ENCODE measurements at places on chromosomes 5 and 9.

DNA sequence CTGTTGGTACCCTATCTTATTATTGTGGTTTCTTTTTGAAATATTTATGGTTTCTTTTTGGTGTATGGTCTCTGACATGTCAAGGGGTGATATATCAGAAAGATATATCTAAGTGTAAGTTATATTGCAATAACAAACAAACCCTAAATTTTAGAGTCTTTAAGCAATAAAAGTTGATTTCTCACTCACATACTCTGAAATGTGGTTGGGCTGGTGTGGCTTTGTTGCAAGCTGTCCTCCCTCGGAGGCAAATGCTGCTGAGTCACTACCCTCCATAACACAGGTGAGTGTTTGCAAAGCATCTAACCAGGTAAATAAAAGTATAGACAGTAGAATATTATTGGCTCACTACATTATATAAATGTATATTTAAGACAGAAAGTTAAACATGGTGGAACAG lies 253.2 kb downstream of the CDH18 start:
- DNase-seq = no peak

GRCh38 chr5:119131530-119132304 lies 60.8 kb downstream of the DMXL1 start:
- no peak for DNase-seq

- DNase-seq = no peak
These were observed 22.5 kb upstream of the DMRT1 start for GRCh38 chr9:818958-819357.

DNA sequence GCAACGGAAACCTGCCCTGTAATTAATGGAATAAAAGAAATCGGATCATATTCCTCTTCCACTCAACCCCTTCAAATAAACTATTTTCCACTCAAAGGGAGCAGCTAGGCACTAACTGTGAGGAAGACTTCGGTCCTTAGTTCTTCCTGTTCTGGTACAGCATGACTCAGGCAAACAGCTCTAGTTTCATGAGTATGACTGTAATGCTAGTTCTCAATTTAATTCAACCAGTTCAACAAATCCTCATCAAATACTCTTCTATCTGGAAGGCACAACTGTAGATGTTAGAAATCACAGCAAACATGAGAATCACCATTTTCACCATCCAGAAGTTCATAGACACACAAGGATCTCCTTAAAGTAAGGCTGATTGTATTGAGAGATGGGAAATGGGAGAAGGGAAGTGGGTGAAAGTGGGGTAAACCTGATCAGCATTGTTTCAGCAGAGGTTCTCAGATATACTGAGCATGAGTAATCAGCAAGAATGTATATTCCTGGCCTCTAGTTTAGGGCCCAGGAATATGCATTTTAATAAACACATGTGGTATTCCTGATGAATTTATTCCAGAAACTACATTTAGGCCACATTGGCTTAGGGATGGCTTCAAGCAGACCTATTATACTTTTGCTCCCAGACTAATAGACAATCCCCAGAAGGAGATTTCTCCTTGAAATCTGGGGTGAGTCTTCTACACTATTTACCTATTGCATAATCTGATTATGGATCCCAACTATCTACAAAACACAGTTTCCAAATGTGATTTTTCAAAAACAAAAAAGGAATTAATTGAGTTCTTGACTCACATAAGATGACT lies 141.1 kb upstream of the SLC12A2 start:
- no peak for DNase-seq

DNA sequence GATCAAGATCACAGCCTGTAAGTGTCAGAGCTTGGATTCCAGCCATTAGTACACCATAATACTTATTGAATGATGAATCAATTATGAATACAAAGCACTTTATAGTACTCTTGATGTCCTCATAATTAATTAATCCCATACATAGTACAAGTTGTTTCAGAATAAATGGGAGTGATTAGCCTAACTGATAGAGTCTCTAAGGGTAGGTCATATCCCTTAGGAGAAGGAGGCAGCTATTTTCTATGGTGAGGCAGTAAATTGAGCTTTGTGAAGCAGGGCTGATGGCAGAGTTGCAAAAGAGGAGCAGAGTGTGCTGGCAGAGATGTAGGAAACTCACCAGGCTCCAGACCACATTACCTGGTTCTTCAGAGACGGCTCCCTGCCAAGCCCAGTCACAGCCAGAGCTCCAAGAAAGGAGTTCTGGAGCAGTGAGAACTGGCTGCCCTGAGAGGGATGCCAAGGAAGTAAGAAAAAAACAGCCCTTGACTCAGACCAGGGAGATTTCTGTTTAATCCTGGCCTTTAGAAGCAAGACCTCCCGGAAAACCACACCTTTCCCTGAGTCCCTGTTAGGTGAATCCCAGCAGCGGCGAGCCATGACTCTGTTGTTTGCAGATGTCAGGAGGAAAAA lies 112.9 kb downstream of the SH3TC2 start:
- DNase-seq = peak; percentile 59

- DNase-seq = no peak
These were observed 257.5 kb downstream of the DMAC1 start for GRCh38 chr9:7542126-7542525.

DNA sequence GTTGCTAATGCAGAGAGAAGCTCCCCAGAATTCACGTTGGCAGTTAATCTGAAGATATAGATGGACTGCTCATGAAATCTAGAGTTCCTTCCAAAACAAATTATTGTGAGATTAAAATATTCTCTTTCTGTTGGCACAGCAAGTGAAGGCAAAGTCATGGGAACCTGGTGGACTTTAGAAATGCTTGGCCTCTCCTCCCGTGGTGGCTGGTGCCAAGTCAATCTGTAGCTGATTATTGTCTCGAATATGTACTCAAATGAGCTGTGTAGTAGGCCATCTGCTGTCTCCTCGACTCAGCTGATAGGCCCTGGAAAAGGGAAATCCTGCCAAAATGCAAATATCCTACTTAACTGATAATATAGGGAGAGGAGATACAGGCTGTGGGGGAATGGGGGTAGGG lies 69.3 kb downstream of the DAPK1 start:
- DNase-seq = no peak

DNA sequence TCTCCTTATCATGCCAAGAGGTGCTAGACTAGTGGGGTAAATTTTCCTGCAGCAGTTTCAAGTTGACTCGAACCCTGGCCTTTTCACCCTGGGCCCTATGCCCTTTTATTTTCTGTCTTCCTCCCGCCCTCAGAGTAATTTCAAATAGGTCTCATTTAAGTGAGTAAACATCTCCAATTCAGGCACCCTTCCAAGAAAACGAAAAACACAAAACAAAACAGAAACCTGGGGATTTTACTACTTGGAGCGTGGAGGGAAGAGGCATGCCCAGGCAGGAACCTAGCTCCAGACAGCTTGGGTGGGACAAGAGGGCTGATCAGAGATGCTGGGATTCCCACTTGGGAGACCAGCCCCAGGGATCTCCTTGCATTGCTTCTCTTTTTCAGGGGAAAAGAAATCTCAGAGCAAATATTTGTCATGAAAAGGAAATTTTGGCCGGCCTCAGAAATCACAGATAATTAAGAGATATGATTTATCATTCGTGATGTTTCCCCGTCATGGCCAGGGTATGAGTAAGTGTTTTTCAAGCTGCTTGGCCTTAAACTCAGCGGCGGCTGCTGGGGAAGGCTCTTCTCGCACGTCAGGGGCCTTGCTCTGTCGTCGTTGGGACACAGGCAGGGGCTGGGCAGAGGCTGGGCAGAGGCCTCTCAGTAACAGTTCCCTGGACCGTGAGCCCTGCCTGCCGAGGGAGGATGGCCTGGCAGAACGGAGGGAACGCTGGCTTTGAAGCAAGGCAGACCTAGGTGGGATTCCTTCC lies 248.6 kb upstream of the KLF4 start:
- DNase-seq = no peak

DNA sequence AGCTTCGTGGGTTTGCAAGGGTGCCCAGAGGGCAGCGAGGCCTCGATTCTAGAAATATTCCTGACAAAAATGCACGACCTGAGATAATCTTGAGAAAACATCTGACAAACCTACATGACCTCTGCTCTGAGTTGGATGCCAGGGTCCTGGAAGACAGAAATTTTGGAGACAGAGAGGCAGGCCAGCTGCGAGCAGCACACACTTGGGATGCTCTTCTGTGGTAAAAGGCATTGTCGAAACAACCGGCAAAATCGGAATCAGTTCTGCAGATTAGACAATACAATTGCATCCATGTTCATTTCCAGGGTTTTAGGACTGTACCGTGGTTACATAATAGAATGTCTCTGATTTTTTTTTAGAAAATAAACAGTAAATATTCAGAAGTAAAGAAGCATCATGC lies 74.2 kb downstream of the GADD45G start:
- no peak for DNase-seq

GRCh38 chr5:33816791-33817190 lies 75.0 kb downstream of the ADAMTS12 start:
- no peak for DNase-seq

DNA sequence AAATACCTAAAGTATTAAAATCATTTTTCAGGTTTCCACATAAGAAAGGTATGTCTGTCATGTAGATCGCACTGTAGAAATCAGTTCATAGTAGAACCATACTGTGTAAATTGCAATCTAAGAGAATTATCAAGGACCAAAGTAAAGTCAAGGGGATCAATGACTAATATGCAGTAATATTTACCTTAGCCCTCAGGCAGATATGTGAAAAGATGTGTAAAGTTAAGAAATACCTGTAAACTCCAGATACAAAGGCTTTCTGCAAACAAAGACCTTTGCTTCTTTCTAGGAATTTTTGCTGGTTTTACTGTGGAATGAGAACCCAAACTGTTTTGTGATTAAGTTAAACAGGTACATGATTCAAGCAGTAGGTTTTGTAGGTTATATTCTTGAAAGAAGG lies 11.6 kb downstream of the POLK start:
- no peak for DNase-seq

GRCh38 chr5:143302341-143303045 lies 101.0 kb downstream of the NR3C1 start:
- no peak for DNase-seq

DNA sequence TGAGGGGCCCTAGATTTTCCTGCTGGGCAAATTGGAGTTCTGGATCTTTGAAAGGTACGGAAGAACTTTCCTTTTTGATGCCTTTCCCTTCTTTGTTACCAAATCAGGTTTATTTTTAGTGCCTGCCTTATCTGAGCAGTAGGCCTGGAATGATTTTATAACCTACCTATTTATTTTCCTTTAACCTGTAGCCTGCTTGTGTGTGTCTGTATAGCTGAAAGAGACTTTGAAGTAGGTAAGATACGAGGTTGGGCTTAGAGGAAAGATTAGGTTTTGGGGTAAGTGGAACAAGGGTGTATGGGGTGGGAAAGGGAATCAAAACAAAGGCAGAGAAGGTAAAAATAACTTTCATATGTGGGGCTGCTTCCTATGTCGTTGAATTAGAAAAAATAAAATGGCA lies 211.2 kb downstream of the CD180 start:
- DNase-seq = no peak

DNA sequence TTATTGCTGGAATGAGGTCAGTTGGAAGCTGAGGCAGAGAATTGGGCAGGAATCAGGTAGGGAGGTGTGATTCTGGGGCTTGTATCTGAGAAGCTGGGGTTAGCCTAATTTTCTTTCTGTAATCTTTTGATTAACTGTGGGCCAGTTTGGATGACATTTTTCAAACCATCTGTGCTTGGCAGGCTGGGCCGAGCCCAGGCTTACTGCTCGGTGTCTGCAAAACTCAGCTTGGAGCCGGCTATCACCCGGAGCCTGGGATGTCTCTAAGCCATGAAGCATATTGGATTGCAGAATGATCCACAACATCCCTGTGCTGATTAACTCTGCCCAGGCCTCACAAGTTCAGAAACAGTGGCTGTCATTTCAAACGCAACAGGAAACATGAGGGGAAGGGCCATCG lies 26.5 kb downstream of the KCNMB1 start:
- no peak for DNase-seq

DNA sequence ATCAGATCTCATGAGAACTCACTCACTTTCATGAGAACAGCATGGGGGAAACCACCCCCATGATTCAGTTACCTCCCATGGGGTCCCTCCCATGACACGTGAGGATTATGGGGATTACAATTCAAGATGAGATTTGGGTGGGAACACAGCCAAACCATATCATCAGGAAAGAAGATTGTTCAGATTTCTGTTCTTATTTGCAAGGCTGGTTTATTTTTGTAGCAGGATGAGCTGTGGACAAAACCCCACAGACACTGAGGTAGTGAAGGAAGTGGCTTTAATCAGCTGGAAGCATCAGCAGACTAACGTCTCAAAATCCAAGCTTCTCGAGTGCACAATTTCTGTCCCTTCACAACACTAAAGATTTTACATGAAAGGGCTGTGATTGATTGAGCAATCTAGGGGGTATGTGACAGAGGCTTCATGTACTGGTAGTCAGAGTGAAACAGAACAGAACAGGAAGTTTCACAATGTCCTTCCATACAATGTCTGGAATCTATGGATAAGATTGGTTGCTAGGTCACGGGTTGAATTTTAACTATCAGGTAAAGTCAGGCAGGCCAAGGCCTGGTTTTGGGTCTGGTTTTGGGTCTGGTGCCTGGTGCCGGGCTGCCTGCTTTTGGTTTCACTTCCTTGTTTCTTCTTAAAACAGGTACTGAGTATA lies 91.3 kb upstream of the ZNF366 start:
- no peak for DNase-seq

DNA sequence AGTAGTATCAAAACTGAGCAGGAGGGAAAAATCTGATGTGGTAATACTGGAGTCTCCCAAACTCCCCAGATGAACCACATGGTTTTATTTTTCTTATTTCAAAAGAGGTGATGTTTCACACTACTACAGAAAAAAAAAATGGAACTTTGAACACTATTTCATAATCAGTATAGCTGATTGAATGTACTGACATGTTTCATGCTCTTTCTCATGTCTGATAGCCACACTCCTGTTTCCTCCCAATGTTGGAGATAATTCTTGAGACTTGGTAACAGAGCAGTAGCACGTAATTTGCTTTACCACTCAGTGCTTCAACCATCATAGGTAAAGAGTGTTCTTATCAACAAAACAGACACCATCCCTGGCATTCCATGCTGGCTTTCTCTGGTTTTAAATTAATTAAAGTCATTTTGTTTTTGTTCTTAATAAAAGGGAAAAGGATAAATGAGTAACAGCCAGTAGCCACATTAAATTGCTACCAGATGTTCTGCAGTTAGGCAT lies 85.2 kb downstream of the MUSK start:
- DNase-seq = no peak

GRCh38 chr9:83405759-83406158 lies 132.4 kb downstream of the FRMD3 start:
- DNase-seq = no peak

DNA sequence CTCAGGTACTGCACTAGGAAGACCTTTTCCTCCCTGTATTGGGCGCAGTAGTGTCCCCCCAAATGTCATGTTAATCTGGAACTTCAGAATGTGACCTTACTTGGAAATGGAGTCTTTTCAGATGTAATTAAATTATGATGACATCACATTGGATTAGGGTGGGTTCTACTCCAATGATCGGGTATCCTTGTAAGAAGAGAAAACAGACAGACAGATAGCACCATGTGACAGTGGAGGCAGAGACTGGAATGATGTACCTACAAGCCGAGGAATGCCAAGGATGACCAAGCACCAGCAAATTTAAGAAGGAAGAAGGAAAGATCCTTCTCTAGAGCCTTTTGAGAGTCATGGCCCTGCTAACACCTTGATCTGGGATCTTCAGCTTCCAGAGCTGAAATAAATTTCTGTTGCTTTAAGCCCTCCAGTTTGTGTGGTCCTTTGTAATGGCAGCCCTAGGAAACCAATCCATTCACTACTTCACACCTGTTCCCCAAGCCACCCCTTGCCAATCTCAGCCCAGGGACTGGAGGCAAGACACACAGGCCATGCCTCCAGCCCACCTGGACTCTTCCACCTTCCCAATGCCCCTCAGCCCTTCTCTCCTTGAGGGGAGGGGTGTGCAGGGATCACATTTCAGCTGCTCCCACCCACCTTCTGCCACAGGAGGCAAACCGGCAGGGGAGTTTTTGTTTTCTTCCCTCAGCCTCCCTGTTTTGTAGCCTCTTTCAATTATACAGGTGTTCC lies 1.6 kb downstream of the CCNJL start:
- no peak for DNase-seq
